ENCODE measurements at places on chromosomes 2 and 18. TPM values are rescaled to one million over a fixed set of nuclear protein-coding genes. Genes with fewer than 3 reads are reported as not detected.

DNA sequence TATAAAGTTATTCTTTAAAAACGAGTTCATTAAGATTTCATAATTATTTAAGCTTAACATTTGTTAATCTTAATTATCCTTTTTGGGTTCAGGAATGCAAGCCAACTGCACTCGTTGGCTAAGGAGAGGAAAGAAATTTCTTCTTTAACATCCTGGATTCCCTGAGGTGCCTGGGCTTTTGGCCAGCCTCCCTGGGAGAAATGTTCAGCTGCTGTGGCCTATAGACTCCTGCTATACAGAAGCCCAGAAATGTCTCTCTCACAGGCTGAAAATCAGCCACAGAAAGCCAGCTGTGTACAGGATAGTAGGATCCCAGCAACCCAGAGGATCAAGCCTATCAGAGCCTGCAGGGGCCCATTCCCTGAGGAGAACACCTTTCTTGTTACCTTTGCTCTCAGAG lies 430.3 kb downstream of the XIRP2 start:
- no peak overlapping the region for H3K27ac ChIP-seq
- H3K4me1 ChIP-seq, result no peaks in the 10 kb centered on the region
- no peak overlapping the region for H3K4me3 ChIP-seq
- no peak for DNase-seq

IL36G gene
- not detected for polyA plus RNA-seq

DNA sequence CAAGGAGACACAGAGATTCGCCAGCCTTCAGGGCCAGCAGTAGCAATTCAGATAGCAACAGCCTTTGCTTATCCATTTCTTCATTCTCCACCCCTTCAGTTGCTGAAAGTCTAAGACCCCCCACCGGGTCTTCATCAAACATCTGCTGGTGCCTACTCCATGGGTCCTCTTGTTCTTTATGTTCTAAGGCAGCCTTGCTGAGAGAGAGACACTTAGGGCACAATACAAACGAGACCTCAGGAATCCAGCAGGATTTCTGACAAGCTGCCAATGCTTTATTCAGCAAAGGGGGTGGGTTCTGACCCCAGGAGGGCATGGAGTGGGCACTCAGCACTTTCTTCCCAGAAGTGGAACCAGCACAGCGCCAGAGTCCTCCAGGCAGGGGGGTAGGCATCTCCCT lies 36.2 kb upstream of the CNGA3 start:
- DNase-seq, result no peak
- H3K27ac ChIP-seq, result no peak overlapping the region
- H3K4me3 ChIP-seq, result no peak overlapping the region
- H3K4me1 ChIP-seq, result no peaks in the 10 kb centered on the region
- no peaks in the 10 kb centered on the region for H3K36me3 ChIP-seq
- H3K27me3 ChIP-seq, result no peaks in the 10 kb centered on the region

GRCh38 chr2:42223067-42223854 lies 54.1 kb downstream of the EML4 start:
- H3K4me3 ChIP-seq, result no peak overlapping the region
- peak overlapping the region; percentile 41 for H3K27ac ChIP-seq
- peaks cover 8% of the 10 kb centered on the region for H3K36me3 ChIP-seq
- H3K27me3 ChIP-seq, result no peaks in the 10 kb centered on the region
- H3K4me1 ChIP-seq, result peaks cover 23% of the 10 kb centered on the region

GRCh38 chr2:240636563-240637115 lies 11.4 kb downstream of the GPR35 start:
- H3K27ac ChIP-seq, result no peak overlapping the region
- peak; percentile 15 for DNase-seq
- H3K36me3 ChIP-seq, result no peaks in the 10 kb centered on the region
- no peaks in the 10 kb centered on the region for H3K4me1 ChIP-seq
- H3K4me3 ChIP-seq, result no peak overlapping the region

DNA sequence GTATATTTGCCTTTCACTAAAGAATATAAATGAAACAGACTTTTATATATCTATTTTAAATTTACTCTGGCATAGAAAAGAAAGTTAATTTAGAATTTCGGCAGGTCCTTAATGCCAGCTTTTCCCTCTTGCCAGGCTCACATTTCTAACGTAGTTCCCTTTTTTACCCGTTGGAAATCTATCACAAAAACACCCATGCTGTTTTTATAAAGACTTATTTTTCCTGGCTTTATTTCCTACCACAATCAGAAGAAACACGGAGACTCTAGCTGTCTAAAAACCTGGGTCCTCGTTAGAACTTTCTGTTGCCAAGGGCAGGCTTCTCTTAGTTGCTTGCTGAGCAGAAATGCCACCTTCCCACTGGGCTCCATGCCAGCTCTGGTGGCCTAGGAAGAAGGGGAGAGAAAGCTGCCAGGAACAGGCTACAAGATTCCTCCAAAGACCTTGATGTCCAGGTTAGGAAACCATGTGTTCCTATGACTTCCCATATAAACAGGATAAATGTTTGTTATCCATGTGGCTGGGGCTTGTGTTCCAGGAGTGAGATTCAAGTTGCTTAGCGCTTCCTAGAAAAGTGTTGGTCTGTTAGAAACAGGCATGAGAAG lies 17.8 kb upstream of the TMEM18 start:
- H3K4me3 ChIP-seq, result no peak overlapping the region
- no peaks in the 10 kb centered on the region for H3K27me3 ChIP-seq
- DNase-seq, result no peak
- no peaks in the 10 kb centered on the region for H3K36me3 ChIP-seq

CLASP1 gene
- polyA plus RNA-seq, result 4.9 TPM

Data from SK-N-SH (cell line).